T-helper 1 cell (primary cell): ENCODE measurements at places on chromosomes 6 and 20.

- no peak for DNase-seq
These were observed 264.7 kb downstream of the TMEM242 start for GRCh38 chr6:157058574-157058973.

GRCh38 chr20:33650111-33650752 is 11.9 kb upstream of the C20orf144 start:
- no peak for DNase-seq

DNA sequence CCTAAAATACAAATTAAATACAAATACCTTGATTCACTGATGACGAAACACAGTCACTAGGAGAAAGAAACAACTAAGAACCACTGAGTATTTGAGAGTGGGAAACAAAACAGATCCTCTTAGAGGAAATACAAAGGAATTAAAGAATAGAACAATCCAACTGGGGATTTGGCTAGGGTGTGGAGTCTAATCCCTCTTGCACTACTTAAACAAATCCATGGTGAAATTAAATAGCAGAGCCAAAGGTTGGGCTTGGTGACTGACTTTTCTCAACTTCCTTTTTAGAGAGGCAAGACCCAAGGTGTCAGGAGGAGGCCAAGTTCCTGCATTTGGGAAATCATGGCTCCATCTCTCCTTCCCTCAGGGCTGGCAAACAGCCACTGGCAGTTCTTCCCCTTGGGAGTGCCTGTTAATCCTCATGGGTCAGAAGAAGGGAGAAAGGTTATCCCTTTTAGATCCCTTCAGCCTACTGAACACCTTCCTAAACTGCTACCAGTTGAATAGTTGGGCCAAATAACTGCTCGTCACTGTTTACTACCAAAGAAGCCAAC is 101.2 kb upstream of the TRAF3IP2 start:
- DNase-seq: no peak

- DNase-seq: no peak
These were observed 647.8 kb upstream of the MARCKS start for GRCh38 chr6:113209315-113209714.

GRCh38 chr6:149425754-149426153 is 25.7 kb downstream of the SUMO4 start:
- DNase-seq: no peak

DNA sequence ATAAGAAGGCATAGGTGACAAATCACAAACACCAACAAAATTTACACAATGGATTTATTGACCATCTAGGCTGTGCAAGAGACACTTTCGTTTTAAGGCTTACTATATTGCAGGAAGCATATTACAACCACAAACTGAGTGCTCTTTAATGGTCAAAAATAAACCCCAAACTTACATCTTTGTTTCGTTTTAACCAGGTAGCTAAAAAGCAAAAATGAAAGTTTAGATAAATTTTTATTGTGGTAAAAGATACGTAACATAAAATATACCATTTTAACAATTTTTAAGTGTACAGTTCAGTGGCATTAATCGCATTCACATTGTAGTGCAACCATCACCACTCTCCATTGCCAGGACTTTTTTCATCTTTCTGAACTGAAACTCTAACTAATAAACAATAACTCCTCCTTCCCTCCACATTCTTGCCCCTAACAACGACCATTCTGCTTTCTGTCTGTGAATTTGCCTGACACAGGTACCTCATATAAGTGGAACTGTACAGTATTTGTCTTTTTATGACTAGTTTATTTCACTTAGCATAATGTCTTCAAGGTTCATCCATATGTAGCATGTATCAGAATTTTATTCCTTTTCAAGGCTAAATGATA is 32.3 kb upstream of the DUSP22 start:
- no peak for DNase-seq

- no peak for DNase-seq
These were observed 21.7 kb downstream of the TMC2 start for GRCh38 chr20:2557873-2558580.

DNA sequence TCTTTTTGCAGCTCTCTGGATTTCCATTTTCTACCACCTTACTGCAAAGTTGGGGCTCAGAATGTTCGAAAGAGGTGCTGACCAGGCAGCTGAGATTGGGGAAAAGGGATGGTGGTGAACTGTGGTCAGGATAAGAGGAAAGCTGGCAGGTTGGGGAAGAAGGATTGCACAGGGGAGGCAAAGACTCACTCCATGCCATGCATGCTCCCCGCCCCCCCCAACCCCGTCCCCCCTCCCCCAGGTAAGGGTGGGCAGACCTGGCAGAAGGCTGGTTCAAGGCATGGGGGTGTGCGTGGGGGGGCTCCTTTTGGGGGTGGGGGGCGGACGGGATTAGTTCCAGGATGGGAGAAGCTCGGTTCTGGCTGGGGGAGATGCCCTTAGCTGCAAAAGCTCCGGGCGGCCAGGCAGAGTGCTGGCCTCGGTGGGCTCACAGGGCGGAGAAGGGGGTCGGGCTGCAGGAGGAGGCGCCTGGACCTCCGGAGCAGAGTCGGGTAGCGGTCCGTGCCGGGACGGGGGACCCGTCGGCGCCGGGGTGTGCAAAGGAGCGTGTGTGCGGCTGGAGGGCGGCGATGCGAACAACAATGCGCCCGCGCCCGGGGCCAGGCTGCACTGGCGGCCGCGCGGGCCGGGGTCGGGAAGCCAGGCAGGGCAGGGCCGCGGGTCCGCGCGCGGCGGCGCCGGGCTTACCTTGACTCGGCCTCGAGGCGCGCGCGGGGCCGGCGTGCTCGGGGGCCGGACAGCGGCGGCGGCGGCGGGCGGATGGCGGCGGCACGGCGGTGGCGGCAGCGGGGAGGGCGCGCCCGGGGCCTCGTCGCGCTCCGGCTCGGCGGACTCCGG is 880 bp downstream of the ADNP start:
- no peak for DNase-seq

DNA sequence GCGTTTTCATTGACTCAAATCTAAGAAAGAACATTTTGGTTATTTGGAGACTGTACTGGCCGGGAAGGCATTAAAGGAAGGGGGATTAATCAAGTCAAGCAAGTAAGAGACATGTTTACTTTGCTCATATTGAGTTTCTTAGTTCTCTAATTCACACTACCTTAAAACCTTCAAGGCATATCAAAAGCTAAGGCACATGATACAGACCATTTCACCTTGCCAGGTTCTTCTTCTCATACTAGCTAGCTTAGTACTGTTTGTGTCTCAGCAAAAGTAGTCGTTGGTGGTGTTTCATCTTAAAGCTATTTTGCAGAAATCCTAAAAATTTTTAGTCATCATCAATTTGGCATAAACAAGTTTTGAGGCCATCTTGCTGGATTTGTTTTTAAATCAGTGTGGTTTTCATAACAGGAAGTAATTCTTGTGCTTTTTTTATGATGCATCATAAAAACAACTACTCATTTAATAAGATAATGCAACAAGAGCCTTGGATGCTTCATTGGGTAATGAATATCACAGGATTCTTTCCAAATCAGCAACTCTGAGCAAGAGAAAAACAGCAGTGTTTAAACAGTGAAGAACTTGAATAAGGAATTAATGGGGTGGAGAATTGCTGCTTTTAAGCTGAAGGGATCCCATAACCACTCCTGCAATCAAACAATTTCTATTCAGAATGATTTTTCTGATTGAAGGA is 425.3 kb downstream of the EPM2A start:
- no peak for DNase-seq

GRCh38 chr6:110448846-110449540 is 27.4 kb downstream of the SLC22A16 start:
- no peak for DNase-seq

GRCh38 chr20:42610070-42610469 is 579.6 kb downstream of the PTPRT start:
- DNase-seq: no peak

DNA sequence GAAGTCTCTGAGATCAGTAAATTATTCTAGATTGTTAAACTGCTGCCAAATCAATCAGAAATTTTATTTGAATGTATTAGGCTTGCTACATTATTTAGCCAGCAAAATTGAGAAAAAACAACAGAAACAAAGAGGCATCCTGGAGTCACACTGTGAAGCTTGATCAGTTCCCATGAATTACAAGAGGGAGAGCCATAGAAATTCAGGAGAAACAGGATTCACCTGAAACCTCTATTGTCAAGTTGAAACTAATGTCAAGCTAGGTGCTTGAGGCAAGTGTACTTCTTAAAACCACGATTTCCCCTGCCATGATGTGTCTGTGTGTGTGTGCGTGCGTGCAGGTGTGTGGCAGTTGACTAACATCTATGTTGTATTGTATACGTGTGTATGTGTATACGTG is 439.1 kb upstream of the NOX3 start:
- no peak for DNase-seq

- DNase-seq: no peak
These were observed 97.1 kb upstream of the FLRT3 start for GRCh38 chr20:14434384-14435136.

GRCh38 chr6:148069256-148069655 is 273.4 kb upstream of the SASH1 start:
- DNase-seq: no peak

DNA sequence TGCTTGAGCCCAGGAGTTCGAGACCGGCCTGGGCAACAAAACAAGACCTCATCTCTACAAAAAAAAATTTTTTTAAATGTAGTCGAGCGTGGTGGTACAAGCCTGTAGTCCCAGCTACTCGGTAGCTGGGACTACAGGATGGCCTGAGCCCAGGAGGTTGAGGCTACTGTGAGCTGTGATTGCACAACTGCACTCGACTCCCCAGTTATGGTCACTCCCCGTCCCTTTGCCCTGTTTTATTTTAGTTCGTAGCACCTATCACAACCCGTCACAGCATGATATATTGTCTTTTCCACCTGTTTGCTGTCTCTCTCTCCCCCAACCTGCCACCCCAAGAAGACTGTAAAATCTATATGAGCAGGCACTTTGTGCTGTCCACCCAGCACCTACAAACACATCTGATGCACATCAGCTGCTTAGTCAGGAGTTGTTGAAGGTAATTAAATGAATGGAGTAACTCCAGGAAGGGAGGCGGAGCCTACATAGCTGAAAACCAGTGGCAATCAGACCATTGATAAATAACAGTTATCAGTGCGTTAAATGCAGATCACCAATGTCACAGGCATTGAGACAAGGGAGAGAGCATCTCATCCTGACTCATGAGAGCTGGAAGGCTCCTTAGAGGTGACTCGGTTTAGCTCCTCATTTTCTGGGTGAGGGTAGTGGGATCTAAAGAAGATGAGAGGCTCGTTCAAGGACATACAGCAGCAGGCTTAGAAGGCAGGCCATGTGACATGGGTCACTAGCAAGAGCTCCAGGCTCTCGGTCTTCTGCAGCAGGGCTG is 14.4 kb upstream of the XRN2 start:
- no peak for DNase-seq

DNA sequence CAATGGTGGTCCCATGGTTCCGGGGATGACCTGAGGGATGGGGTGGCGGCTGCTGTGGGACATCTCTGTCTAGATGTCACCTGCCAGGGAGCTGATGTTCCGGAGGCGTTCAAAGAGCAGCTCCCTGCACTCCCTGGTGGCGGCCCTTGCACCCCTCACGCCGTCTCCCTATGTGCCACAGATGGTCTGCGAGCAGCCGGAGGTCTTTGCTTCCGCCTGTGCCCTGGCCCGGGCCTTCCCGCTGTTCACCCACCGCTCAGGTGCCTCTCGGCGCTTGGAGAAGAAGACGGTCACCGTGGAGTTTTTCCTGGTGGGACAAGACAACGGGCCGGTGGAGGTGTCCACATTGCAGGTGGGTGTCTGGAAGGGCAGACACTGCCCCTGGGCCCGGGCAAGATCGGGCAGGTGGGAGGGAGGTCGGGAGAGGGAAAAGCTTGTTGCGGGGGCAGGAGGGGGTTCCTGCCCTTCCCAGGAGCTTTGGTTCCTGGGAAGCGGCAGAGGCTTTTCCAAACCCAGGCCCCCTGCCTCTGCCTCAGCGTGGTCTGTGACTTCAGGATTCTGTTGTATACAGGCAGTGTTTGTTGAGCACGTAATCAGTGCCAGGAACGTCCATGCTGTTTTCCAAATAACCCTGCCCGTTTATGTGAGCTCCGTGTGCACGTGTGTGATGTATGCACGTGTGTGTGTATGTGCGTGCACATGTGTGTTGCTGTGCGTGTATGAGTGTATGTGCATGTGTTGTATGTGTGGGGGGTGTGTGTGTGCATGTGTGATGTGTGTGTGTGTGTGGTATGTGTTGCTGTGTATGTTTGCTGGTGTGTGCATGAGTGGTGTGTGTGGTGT is 1.9 kb downstream of the NPEPL1 start:
- DNase-seq: no peak

DNA sequence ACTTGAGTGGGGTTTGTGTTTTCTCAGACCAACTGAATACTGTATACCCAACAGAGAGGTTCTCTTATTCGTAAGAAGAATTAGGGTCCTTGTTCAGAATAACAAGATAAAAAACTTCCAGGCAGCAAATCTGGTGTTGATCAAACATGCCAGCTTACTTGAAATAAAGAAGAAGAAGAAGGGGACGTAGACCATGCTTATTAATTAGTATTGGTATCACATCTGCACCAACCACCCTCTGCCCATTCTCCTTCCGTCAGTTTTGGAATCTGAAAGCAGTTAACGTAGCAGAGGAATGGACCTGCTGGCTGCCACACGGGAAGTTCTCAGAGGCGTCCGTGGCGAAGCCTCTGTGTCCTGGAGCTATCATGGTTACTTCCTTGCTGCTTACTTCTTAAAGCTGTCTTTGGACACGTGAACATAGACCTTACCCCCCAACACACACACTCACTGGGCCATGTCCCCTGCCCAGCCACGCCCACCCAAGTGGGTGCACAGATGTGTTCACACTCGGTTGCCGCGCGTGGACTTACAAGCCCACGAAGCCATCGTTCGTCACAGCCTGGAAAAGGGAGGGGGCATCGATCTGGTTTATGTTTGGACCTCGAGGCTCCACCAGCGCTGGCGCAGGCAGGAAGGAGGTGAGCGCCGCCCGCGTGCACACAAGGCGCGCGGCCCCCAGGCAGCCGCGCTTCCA is 4.1 kb upstream of the DLL1 start:
- DNase-seq: no peak

- DNase-seq: no peak
These were observed 1.3 kb downstream of the CARMIL1 start for GRCh38 chr6:25280344-25281074.

GRCh38 chr6:43964659-43965570 is 162.3 kb downstream of the MRPL14 start:
- DNase-seq: no peak

DNA sequence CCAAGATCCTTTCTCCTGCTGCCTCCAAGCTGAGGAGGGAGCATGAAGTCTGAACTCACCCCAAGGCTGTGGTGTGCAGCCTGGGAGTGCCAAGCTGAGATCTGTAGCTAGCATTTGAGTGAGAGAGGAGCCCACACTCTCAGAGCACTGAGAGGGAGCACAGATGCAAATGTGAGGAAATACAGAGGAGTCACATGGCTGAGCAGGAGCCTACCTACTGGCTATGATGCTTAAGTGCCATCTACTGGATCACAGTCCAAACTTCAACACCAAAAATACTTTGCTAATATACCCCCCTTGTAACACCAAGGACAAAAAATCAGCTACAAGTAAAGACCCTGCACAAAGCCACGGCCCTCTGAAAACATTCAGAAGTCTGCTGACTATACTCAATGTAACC is 94.4 kb upstream of the IMPG1 start:
- DNase-seq: no peak

- peak; percentile 28 for DNase-seq
These were observed 33.3 kb downstream of the GABRR2 start for GRCh38 chr6:89281779-89282246.
